ENCODE measurements at places on chromosomes 12 and 14.

- no peak for DNase-seq
These were observed 11.9 kb downstream of the RHOF start for GRCh38 chr12:121781484-121781997.

GRCh38 chr12:31017535-31017934, 56.1 kb upstream of the DDX11 start:
- DNase-seq = no peak

DNA sequence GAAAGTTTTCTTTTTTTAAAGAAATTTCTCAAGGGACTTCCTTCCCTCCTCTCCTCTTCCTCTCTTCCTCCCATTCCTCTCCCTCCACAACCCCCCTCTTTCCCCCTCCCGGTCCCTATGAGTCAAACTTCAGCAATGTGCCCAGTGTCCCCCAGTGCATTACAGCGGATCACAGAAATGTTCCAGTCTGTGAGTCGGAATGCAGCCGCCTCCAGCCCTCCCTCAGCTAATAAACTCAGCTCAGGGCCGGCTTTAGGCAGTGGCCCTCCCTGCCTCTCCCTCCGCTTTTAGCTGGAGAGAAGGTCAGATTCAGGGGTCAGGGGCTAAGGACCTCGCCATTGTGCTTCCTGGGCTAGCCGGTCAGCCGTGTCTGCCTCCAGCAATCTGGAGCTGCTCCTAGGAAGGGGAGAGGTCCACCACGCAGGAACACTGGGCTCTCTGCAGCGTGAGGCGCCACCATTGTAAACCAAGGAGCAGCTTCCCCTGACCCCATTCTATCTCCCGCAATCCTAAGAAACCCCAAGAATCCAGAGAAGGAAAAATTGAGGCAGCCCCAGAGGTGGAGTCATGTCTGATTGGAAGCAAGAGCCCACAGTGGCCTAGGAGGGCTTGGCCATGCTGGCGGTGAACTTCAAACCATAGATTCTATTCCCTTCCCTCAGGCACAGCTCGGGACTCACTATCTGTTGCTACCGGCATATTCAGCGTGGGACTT, 1.1 kb upstream of the HDAC7 start:
- DNase-seq = no peak

GRCh38 chr14:38777401-38777800, 325.6 kb downstream of the SEC23A start:
- no peak for DNase-seq

- no peak for DNase-seq
These were observed 62.1 kb downstream of the SH2B3 start for GRCh38 chr12:111467857-111468241.

DNA sequence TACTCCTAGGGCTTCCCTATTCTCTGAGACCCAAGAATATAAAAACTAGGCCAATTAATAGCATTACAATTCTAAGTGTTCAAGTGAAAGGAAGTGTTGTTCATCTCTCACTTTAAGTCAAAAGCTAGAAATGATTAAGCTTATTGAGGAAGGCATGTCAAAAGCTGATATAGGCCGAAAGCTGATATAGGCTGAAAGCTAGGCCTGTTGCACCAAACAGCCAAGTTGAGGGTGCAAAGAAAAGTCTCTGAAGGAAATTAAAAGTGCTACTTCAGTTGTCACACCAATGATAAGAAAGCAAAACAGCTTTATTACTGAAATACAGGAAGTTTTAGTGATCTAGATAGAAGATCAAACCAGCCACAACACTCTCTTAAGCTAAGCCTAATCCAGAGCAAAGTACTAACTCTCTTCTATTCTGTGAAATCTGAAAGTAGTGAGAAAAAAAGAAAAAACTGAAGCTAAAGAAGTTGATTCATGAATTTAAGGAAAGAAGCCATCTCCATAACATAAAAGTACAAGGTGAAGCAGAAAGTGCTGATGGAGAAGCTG, 68.9 kb downstream of the SLC6A15 start:
- DNase-seq = no peak

Data from Panc1 (cell line).